ENCODE measurements at places on chromosomes 4 and X.

DNA sequence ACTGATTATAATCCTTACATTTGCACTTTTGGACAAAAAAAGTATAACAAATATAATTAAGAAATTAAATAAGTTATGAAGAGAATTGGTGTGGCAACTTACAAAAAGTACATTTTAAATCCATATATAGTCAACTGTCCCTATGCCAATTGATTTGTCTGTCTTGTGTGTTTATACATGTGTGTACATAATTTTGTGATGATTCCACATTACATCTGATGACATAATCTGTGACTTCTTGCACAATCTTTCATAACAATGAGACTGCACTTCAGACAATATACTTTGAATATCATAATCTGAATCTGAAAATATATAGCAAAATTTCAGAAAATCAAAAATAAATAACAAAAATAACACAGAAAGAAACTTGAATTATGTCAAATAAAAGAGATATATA, 953.4 kb downstream of the FAT4 start:
- DNase-seq, result no peak

GRCh38 chr4:102169345-102169744, 175.9 kb downstream of the SLC39A8 start:
- no peak for DNase-seq

GRCh38 chrX:97398030-97398551, 514.4 kb downstream of the RPA4 start:
- DNase-seq, result no peak

GRCh38 chr4:4810092-4810774, 49.2 kb upstream of the MSX1 start:
- no peak for DNase-seq

DNA sequence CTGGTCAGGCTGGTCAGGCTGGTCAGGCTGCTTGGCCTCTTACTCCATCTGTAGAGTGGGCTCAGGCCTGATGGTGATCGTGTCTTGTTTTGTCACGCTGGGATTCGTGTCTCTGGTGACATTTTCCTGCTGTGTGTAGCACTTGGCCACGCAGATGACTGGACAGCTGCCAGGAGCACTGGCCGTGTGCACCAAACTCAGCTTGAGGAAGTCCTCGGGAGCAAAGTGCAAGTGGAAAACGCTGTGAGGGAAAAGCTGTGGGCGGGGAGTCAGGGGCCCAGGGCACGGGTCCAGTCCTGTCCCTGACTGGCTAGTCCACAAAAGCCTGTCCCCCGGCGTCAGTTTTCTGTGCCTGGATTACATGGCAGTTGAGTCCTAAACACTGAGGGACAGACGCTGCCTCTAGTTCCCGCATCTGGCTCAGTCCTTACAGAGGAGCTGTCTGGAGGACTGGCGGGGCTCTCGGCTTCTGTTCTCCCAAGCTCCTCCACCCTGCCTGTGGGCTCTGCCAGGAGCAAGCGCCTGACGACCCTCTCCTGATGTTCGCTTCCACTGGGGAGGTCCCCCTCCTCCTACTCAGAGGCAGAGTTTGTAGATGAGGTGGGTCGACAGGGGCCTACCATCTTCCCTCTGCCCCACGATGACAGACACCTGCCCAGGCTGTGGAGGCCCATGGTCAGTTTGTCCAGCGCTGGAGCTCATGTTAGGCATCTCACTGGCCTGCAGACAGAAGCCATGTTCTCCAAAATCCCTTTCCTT, 35.9 kb upstream of the GRPEL1 start:
- peak; percentile 18 for DNase-seq

GRCh38 chr4:168588916-168589531, 92.2 kb downstream of the PALLD start:
- DNase-seq, result peak; percentile 20

DNA sequence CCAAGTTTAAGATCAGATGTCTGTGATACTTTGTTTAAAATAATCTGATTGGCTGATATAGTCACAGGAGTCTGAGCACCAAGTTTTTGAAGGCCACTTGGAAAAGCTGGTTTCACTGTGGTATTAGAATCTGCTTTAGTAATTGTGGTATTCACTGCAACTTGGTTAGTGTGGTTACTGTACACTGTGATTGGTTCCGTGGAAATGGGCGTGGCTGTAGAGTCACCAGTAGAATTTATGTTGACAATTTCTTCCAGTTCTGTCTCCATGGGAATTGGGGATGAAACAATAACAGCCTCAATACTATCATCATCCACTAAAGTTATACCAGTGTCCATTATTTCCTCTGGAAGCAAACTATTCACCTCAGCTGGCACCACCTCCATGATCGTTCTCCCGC, 26.2 kb downstream of the LIN54 start:
- no peak for DNase-seq

DNA sequence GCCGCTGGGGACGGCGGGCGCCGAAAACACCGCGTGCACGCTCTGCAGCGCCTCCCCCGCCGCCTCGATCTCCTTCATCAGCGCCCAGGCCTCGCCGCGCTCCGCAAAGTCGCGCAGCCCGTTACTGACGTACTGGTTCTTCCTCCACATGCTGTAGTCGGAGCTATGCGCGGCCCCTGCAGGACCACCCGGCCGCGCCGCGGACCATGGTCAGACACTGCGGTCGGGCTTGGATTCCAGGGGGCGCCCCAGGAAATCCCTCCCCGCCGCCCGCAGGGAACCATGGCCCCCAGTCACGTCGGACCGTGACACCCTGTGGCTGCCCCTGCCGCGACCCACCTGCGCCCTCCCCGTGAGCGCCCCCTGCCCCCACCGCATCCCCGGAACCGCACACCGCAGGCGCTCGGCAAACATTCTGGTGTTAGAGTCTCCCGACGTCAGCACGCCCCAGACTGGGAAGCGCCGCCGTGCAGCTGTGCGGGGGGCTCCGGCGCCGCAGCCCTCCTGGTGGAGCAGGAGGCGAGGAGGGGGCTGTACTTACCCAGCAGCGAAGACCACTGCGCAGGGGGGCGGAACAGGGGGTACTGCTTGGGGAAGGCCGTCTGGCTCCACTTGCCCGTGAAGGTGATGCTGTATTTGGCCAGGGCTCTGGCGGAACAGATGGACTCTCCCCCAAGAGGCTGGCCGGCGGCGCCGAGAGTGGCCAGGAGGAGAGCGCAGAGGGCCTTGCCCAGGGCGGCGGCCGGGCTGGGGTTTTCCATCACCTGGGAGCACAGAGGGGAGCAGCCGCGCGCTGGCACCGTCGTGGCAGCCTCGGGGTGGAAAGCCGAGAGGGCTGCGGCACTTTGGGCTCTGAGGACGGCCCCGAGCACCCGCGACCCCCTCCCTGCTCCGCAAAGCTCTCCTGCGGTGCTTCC, 814 bp downstream of the SPON2 start:
- no peak for DNase-seq

Data from RPMI8226 (cell line).